ENCODE measurements at places on chromosomes 16 and 17.
A peak's percentile ranks its signal among the peaks of the same experiment; 100 is the strongest.

GRCh38 chr16:8380311-8380710, 210.0 kb downstream of the TMEM114 start:
- no peak for DNase-seq

DNA sequence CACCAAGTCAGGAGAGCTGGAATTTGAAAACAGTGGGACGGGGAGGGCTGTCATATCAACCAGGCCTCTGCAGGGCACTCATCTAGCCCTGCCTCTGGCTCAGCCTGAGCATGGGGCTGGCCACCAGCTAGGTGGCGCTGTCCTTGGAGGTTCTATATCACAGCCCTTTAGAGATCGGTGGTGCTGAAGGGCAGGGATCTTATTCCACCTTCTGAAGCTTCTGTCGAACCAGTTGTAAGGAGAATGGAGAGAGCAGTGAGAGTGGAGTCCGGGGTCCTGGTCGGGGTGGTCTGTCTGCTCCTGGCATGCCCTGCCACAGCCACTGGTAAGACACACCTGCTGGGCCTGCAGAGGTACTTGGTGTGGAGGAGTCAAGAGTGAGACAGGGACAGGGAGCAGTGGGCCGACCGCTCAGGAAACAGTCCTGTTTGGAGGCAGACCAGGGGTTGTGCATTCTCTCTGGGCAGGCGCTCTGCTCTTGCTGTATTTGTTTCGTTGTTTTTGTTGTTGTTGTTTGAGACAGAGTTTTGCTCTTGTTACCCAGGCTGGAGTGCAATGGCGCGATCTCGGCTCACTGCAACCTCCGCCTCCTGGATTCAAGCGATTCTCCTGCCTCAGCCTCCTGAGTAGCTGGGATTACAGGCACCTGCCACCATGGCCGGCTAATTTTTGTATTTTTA, at the start of gene CES3:
Gene CES3, plus strand, starts transcription at position 202 of the 680 bp plus-strand sequence. Its CDS starts 42 bp downstream, at position 244.
- peak; percentile 12 for DNase-seq

DNA sequence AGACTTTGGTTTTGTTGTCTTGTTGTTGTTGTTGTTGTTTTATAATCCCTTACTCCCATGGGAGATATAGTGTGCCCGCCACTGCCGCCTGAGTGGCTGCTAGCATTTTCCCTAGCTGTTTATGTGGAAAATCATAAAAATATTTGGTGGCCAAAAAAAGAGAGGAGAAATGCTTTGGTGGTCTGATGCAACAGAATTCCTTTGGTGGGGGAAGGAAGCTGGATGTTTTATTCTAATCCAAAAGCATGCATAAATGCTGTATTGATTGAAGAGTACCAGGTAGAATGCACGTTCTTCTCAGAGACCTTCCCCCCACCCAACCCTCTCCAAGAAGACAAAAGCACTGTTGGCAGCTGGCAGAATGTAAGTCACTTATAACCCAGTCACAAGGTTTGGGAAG, 93.2 kb downstream of the C17orf67 start:
- no peak for DNase-seq

DNA sequence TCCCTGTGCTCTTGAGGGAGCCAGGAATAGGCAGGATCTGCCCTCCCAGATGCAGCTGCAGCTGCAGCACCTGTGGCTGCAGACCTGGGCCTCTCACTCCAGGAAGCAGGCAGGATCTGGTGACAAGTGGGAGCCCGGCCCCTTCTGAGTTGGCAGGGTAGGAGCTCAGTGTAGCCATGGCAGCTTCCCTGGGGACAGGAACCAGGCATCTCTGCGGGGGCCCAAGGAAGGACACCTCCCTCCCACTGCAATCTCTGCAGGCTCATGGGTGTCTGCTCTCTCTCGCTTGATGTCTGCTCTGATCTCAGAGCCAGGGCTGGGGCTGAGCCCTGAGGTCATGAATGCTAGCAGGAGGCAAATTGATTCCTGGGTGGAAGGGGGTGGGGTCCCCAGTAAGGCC, 592.5 kb upstream of the CA10 start:
- no peak for DNase-seq

DNA sequence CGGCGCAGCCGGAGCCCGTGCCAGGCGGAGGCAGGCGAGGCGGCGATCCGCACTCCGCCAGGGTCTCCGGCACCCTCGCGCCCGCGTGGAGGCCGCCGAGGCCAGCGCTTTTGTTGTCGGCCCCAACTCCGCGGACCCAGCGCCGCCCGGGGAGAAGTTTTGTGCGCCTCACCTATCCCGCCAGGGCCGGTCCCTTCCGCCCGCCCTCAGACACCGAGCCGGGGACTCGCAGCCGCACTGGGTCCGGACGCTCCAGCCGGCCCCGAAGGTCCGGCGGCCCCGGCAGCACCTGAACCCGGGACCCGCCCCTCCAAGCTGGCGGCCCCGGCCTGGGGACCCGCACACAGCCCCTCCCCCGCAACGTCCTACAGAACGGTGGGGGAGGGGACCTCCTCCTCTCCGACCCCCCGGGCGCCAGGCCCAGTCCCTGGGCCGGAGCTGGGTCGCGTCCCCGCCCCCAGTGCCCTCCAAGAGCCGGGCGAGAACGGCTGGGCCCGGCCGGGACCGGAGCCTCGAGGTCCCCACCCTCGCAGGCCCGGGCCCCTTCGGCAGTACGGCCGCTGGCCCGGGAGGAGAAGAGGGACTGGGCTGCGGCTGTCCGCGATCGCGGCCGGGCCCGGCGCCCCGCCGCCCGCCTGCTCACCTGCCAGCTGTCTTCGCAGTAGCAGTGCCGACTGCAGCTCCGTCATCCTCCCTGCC, 698 bp downstream of the UBE2G1 start:
- DNase-seq, result no peak

- no peak for DNase-seq
Observed at GRCh38 chr16:73997971-73998370, 298.6 kb upstream of the PSMD7 start.
